CD4-positive, alpha-beta memory T cell (primary cell): ENCODE measurements at places on chromosomes 12 and 14. TPM values are rescaled to one million over a fixed set of nuclear protein-coding genes. Genes with fewer than 3 reads are reported as not detected.

DNAH10 gene
- 0.08 TPM for total RNA-seq

CYP46A1 gene
- total RNA-seq: 0.36 TPM

FAM234B gene
- 3.9 TPM for total RNA-seq

LALBA gene
- not detected for total RNA-seq

CCDC85C gene
- total RNA-seq: 14.4 TPM

IGF1 gene
- not detected for total RNA-seq

LRP1-AS gene
- total RNA-seq: not detected

AKAP6 gene
- total RNA-seq: 4.4 TPM

NFE2 gene
- not detected for total RNA-seq

BHLHE41 gene
- 0.55 TPM for total RNA-seq

RNASE7 gene
- total RNA-seq: not detected

GPX2 gene
- not detected for total RNA-seq

MYF6 gene
- total RNA-seq: not detected

OR4N5 gene
- not detected for total RNA-seq

PLEKHG7 gene
- total RNA-seq: not detected

RHOJ gene
- total RNA-seq: not detected

LRIG3 gene
- not detected for total RNA-seq

CBLN3 gene
- 6.1 TPM for total RNA-seq

MDGA2 gene
- total RNA-seq: not detected

AQP2 gene
- not detected for total RNA-seq

SVOP gene
- total RNA-seq: not detected

CLEC4D gene
- total RNA-seq: not detected

PLEKHH1 gene
- total RNA-seq: 0.22 TPM

OAS3 gene
- 20.3 TPM for total RNA-seq

RFLNA gene
- total RNA-seq: not detected

PRDM4 gene
- 35.8 TPM for total RNA-seq

LPAR5 gene
- total RNA-seq: 10.2 TPM

CLECL1 gene
- 7.2 TPM for total RNA-seq

OR6C3 gene
- total RNA-seq: not detected

ZDHHC22 gene
- not detected for total RNA-seq

RND1 gene
- total RNA-seq: 0.89 TPM

MIP gene
- total RNA-seq: not detected

HOXC9 gene
- total RNA-seq: not detected
